ENCODE measurements at places on chromosomes 16 and 17. TPM values are rescaled to one million over a fixed set of nuclear protein-coding genes. Genes with fewer than 3 reads are reported as not detected.

DNA sequence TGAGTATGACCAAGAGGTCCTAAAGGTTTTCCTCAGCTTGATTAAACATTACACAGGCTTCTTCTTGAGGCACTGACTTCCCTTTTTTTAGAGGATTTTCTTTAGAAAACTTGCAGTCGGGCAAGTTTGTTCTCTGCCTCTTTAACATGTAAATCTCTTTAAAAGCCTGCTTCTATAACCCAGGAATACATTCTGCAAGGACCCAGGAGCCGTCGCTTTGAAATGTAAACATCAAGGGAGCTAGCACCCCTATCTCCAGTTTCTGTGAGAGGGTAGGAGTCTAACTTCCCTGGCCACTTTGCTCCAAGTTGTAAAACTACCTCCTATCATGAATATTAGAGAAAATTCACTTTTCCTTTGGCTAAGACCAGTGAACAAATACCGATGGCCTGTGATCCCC lies 201.5 kb upstream of the CPHXL start:
- DNase-seq = no peak

- no peak for DNase-seq
Measured at GRCh38 chr16:86584071-86584685, 5.8 kb downstream of the FOXL1 start.

DNA sequence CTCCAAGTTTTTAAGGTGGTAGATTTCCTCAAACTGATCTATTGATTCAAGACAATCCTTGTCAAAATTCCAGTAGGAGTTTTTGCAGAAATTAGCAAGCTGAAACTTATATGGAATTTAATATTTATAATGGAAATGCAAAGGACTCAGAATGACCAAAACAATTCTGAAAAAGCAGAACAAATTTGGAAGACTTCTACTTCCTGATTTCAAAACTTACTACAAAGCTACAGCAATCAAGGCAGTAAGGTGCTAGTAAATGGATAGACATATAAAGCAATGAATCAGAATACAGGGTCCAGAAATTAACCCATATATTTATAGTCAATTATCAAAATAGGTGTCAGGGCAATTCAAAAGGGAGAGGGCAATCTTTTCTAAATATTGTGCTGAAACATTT lies 11.8 kb upstream of the IL21R start:
- no peak for DNase-seq

- no peak for DNase-seq
Measured at GRCh38 chr17:2828397-2829038, 32.3 kb downstream of the RAP1GAP2 start.

GRCh38 chr17:33500151-33500550 lies 207.1 kb upstream of the ASIC2 start:
- no peak for DNase-seq

DNA sequence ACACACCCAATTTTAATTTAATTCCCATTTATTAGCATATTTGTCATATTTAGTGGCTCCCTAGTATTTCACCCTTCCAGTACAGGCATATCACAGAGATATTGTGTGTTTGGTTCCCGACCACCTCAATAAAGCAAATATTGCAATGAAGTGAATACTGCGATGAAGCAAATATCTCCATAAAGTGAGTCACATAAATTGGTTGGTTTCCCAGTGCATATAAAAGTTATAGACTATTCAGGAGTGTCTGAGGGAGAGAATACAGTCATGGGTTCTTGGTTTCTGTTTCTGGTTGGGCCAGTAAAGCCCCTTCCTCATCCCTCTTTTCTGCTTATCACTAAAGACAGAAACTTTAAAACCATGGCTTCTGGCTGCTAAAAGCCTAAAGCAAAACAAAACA lies 295.4 kb upstream of the AXIN2 start:
- DNase-seq = no peak

- DNase-seq = no peak
Measured at GRCh38 chr17:43845766-43846165, 1.2 kb upstream of the CD300LG start.

GRCh38 chr17:74008196-74008595 lies 195.3 kb upstream of the RPL38 start:
- no peak for DNase-seq

- no peak for DNase-seq
Measured at GRCh38 chr17:21033350-21033749, 9.5 kb downstream of the USP22 start.

- DNase-seq = no peak
Measured at GRCh38 chr16:1942047-1942809, 771 bp downstream of the MSRB1 start.

TPSG1 gene
- 2.3 TPM for polyA plus RNA-seq

HSD3B7 gene
- polyA plus RNA-seq = 8.1 TPM

TBX2 gene
- polyA plus RNA-seq = 104 TPM

P2RX1 gene
- 1.0 TPM for polyA plus RNA-seq

DOC2B gene
- 50.1 TPM for polyA plus RNA-seq

MYH3 gene
- 8.4 TPM for polyA plus RNA-seq
